ENCODE measurements at places on chromosomes 7 and 10. TPM values are rescaled to one million over a fixed set of nuclear protein-coding genes. Genes with fewer than 3 reads are reported as not detected.

DNA sequence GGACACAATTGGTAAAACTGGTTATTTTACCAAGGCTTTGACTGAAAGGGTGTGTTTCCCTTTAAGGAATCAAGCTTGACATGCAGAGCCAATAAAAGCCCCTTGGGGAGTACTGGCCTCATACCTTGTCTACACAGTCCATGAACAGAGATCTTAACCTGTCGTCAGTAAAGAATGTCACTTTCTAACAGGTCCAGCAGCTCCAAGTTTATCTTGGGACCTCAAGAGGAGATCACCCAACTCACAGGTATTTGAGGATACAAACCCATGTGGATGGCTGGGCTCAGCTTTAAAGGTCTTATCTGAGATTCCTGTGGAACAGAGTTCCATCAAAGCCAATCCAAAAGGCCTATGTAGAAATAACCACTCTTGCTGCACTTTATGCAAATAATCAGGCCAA, 61.3 kb downstream of the COA1 start:
- no peaks in the 10 kb centered on the region for H3K36me3 ChIP-seq
- H3K4me1 ChIP-seq = no peaks in the 10 kb centered on the region
- no peaks in the 10 kb centered on the region for H3K27me3 ChIP-seq
- no peak overlapping the region for H3K4me3 ChIP-seq

DNA sequence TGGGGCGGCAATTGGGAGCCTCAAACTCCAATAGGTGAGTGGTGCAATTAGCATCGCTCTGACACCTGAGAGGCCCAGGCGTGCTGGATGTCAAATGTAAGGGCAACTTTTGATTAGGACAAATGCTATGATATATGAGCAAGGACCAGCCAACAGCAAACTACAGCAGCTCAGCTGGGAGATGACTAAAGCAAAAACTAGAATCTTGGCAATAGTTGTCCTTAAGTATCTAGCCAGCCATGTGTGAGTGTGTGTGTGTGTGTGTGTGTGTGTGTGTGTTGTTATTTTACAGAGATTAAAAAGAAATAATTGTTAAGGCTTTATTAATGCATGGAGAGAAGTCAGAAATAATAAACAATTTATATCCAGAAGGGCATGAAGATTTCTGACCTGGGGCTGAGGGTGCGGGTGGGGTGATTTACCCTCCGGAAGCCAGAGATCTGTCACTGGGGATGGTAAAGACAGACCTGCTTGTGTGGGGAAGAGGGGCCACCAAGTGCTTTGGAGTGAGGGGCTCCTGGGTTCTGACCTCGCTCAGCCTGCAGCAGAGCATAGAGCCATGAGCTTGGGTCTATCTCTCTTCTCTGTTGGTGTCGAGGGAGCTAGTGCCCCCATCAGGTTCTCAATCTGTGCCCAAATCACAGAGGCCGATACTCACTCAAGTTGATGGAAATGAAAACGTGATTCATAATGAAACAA, 77.3 kb downstream of the EMX2 start:
- no peaks in the 10 kb centered on the region for H3K4me1 ChIP-seq
- H3K36me3 ChIP-seq = no peaks in the 10 kb centered on the region
- no peaks in the 10 kb centered on the region for H3K27me3 ChIP-seq
- no peak overlapping the region for H3K27ac ChIP-seq

DNA sequence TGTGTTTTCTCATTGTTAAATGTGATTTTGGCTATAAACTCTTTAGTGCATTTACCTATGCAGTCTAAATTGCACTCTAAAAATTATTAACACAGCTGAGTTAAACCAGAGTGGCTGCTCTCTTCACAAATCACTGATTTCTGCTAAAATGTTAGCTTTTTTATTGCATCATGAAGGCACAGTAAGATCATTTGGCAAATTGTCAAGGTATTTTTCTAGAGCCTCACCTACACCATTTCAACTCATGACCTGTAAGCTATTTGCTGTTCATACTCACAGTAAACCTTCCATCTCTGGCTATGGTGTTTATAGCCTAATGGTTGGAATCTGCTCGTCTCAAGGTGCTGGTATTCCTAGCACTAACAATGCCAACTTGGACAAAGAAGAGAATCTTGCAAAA, 25.7 kb downstream of the NDUFB2 start:
- H3K36me3 ChIP-seq = peaks cover 2% of the 10 kb centered on the region
- no peak overlapping the region for H3K27ac ChIP-seq
- H3K27me3 ChIP-seq = no peaks in the 10 kb centered on the region

- DNase-seq = no peak
- H3K27ac ChIP-seq = no peak overlapping the region
- H3K27me3 ChIP-seq = no peaks in the 10 kb centered on the region
- no peaks in the 10 kb centered on the region for H3K4me1 ChIP-seq
- H3K4me3 ChIP-seq = no peak overlapping the region
- H3K36me3 ChIP-seq = no peaks in the 10 kb centered on the region
Measured at GRCh38 chr10:69412232-69412790, 4.4 kb downstream of the TACR2 start.

- H3K4me3 ChIP-seq = no peak overlapping the region
- no peaks in the 10 kb centered on the region for H3K36me3 ChIP-seq
- peaks cover 5% of the 10 kb centered on the region for H3K4me1 ChIP-seq
- no peak overlapping the region for H3K27ac ChIP-seq
- H3K27me3 ChIP-seq = no peaks in the 10 kb centered on the region
Measured at GRCh38 chr10:125788156-125789034, 12.8 kb upstream of the MMP21 start.

DNA sequence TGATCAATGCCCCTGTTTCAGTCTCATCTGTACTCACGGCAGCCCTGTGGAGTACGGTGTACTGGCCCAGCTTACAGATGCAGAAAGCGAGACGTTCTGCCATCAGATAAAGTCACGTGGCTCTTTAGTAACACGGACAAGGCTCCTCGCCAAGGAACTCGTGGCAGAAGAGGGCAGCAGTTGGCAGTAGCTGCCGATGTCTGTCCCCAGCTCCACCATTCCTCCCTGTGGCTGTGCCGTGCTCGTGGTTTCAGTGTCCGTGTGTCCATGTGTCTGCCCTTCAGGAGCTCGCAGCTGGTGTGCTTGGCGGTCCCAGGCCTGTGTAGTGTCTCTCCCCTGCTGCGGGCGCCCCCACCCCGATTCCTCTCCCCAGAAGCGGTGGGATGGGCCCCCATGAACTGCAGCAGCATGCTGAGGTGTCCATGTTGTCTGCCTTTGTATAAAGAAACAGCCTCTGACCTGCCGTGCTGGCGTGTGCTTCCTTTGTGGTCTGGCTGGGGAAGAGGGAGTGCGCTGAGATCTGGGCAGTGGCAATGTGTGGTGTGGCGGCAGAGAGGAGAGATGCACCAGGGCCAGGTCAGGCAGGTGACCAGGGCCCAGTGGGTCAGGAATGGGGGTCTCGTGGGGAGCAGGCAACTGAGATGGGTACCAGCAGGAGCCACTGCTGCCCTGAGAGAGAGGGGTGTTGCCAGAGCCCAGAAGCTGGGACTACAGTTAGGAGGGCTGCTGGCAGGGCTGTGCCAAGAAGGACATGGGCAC, 9.8 kb downstream of the RHBDD2 start:
- H3K4me1 ChIP-seq = no peaks in the 10 kb centered on the region
- H3K27ac ChIP-seq = no peak overlapping the region
- no peak overlapping the region for H3K4me3 ChIP-seq
- H3K27me3 ChIP-seq = no peaks in the 10 kb centered on the region

GRCh38 chr7:1411414-1411813, 47.9 kb downstream of the MICALL2 start:
- no peak overlapping the region for H3K4me3 ChIP-seq
- H3K4me1 ChIP-seq = peaks cover 2% of the 10 kb centered on the region
- no peak for DNase-seq
- H3K36me3 ChIP-seq = no peaks in the 10 kb centered on the region
- peaks cover 3% of the 10 kb centered on the region for H3K27me3 ChIP-seq

- H3K4me3 ChIP-seq = no peak overlapping the region
- peaks cover 10% of the 10 kb centered on the region for H3K4me1 ChIP-seq
- no peaks in the 10 kb centered on the region for H3K27me3 ChIP-seq
- H3K27ac ChIP-seq = no peak overlapping the region
Measured at GRCh38 chr7:140312141-140312846, 86.0 kb downstream of the SLC37A3 start.

IFIT2 gene
- 6.9 TPM for polyA plus RNA-seq
